ENCODE measurements at places on chromosomes 1 and 21.

GRCh38 chr1:16205334-16205671 is 7.1 kb downstream of the ARHGEF19 start:
- DNase-seq, result no peak

DNA sequence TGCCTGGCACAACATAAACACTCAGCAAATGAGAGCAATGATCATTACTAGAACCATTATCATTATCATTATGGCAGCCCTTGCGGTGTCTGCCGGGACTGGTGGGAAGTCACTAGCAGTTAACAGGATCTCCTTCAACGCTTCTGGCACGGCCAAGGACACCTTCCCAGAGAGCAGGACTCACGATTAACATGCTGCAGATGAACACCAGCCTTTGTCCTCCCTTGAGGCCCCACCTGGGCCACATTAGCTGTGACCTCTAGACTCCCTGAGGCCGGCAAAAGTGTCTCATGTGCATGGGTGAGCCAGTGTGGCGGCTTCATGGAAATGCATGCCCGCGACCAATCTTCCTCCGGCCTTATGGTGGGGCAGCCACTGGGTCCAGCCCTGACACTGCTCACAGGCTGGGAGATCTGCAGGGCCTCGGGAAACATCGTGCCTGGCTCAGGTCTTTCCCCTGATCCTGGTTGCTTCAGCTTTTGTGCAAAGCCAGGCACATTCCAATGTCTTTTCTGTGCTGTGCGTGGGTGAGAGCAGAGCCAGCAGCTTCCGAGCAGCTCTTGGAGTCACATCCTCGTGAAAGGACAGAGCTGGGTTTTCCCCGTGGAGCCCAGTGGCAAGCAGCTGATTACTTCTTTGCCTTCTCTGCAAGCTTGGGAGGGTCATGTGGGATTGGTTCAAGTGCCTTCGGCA is 107.3 kb downstream of the HMGB4 start:
- no peak for DNase-seq

DNA sequence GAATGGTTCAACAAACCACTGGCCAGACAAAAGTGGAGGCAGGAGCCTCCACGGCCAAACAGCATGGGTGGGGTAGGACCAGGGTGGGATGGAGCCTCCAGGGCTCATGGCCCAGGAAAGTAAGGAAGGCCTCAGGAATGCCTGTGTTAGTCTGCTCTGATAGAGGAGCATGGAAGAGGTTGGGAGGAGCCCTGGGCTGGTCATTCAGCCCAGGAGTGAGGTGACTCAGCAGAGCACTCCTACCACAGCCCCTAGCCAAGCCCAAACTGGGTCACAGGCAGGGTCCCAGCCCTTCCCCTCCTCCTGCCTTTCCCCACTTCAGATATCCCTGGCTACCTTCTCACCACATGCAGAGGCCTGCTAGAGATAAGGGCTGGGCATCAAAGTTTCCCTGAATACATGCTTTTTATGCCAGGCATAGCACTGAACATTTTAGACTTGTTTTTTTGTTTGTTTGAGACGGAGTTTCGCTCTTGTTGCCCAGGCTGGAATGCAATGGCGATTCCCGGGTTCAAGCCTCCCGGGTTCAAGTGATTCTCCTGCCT is 3.1 kb upstream of the SHISA4 start:
- DNase-seq, result no peak

DNA sequence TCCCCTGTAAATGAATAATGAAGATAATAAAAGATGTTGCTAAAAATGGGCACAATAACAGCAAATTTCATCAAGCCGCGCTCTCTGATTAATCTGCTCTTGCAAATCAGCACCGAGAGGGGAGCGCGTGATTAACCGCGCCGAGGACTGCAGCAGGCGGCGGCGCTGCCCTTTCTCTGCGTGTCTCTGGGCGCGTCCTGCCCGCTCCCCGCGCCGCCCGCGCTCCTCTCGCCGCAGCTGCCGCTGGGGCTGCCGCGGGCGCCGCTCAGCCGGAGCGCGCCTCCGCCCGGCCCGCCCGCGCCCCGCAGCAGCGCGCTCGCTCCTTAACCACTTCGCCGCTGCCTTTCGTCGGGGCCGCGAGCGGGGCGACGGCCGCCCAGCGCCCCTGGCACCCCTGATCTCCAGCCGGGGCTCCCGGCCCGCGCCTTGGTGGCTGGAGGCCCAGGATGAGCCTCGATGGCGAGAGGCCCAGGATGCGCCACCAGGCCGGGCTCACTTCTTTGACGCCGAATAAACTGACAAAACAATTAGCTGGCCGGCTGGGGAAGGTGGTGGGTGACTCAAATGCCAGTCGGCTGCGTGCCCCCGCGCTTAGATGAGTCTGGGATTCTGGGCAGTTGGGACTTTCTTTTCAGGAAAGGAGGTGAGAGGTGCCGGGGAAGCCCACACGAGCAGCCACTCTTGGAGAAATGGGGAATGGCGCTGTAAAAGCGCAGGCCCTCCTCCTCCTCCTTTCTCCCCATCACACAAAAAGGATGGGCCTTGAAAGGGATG is 221.4 kb upstream of the PKN2 start:
- DNase-seq, result peak; percentile 8

GRCh38 chr1:18316764-18317163 is 164.0 kb upstream of the KLHDC7A start:
- DNase-seq, result no peak

DNA sequence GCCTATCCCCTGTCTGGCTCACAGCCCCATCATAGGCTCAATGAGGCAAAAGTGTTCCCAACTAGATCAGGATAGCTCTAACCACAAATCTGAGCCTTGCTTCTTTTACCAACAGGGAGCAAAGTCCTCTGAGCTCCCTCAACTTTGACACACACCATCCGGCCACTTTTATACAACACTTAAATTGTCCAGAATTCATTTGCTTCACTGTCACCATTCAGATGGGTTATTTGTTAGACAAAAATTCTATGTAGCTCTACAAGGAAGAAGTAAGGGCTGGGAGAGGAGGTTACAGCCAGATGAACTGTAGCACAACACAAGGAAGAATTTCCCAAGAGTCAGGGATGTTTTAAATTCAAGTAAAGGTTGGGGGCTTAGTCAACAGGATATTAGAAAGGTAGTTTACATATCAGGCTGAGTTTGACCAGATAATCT is 50.8 kb downstream of the TGFBR3 start:
- no peak for DNase-seq

GRCh38 chr1:116570358-116571214 is at the start of gene CD58:
CD58 (minus strand) TSS chr1:116571026; CDS start chr1:116570972, 54 bp downstream.
- DNase-seq, result peak; percentile 84

GRCh38 chr21:34343347-34343746 is 20.5 kb upstream of the KCNE2 start:
- no peak for DNase-seq

DNA sequence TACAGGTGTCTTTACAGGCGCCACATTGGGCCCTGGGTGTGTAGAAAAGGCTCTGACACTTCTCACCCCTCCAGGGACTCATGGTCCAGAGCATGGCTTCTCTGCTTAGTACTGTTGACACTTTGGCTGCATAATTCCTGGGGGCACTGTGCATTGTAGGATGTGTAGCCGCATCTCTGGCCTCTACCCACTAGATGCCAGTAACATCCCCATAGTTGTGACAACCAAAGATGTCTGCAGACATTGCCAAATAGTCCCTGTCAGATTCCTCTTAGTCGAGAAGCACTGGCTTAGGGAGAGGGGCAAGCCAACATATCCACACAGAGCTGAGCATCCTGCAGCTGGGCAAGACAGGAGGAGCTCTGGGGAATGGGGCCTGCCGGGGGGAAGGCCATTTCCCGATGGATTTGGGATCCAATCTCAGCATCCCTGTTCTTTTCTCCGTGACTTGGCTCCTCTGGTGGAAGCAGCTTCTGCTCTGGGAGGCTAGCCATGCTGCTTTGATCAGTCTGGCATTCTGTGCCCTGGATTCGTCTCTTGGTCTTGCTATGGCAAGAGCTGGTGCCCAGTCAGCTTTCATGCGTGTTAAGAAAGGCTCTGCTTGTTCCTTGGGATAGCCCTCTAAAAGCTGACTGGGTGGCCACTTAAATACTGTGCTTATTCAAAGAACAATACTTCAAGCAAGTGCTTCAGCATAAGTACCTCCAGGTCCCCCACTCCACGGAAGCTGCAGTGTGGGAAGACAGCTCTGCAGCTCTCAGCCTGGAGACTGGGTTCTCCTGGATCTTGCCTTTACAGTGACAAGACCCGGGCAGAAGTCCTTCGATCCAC is 38.3 kb upstream of the SCMH1 start:
- no peak for DNase-seq

DNA sequence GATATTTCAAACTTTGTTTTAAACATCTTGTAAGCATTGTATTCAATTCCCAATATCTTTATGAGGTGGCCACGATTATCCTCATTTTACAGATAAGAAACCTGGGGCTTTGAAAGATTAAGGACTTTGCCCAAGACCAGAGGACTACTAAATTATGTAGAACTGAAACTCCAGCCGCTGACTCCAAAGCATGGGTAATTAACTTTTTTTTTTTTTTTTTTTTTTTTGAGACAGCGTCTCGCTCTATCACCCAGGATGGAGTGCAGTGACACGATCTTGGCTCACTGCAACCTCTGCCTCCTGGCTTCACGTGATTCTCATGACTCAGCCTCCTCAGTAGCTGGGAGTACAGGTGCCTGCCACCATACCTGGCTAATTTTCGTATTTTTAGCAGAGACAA is 68.7 kb downstream of the ALG14 start:
- no peak for DNase-seq

DNA sequence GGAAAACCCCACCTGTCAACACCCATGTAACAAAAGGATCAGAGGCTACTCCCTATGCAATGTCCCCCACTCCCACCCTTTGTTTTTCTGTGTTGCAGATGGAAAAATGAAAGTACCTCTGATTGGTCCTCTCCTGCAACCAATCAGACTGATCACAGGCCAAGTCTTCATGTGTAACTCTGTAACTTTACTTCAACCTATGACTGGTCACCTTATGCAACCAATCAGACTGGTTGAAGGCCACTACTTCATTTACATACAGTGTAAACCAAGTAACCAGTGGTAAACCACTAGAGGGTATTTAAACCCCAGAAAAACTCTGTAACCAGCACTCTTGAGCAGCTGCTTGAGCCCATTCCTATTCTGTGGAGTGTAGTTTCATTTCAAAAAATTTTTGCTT is 266.3 kb upstream of the OLFM3 start:
- DNase-seq, result no peak

DNA sequence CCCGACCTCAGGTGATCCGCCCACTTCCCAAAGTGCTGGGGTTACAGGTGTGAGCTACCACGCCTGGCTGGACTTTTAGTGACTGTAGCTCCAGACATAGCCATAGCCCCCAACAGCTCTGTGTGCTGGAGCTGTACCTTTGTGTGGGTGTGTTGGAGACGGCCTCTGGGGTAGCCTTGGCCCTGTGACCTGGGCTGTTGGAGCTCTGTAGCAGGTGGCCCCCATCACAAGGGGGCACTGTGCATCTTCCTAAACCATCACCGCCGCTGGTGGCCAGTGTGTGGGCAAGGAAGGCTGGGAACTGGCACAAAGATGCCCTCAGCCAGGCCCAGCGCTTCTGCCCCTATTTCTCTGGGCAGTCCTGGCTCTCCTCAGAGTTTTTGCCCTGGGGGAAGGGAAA is 38.4 kb upstream of the FOXO6 start:
- DNase-seq, result peak; percentile 24

GRCh38 chr1:248778906-248779305 is 23.3 kb upstream of the LYPD8 start:
- no peak for DNase-seq

DNA sequence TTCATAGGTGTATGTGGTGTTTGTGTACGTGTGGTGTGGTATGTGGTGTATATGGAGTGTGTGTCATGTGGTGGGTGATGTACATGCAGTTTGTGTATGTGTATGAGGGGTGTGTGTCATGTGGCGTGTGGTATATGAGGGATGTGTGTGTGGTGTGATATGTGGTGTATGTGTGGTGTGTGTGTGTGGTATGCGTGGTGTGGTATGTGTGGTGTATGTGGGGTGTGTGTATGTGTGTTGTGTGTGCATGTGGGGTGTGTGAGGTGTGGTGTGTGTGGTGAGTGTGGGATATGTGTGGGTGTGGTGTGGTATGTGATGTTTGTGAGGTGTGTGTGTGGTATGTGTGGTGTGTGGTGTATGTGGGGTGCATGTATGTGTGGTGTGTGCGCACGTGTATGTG is 272.4 kb downstream of the PCP4 start:
- no peak for DNase-seq

- no peak for DNase-seq
These were observed 38.2 kb downstream of the MATN1 start for GRCh38 chr1:30684881-30685795.

- no peak for DNase-seq
These were observed 68.2 kb downstream of the RNF187 start for GRCh38 chr1:228555074-228555994.

DNA sequence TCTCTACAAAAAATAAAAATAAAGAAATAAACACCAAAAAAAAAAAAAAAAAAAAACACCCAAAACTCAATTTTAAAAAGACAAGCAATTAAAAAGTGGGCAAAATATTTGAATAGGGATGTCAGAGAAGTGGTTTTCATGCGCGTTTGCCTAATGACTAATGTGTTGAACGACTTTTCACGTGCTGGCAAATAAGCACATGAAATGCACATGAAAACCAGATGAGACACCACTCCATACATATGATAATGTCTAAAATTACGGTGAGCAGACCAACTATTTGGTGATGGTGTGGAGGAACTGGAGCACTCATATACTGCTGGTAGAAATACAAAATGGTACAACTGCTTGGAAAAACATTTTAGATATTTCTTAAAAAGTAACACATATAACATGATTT is 39.4 kb upstream of the UHMK1 start:
- no peak for DNase-seq

GRCh38 chr1:1305300-1306069 is 2.2 kb downstream of the ACAP3 start:
- DNase-seq, result peak; percentile 80

- DNase-seq, result no peak
These were observed 11.8 kb upstream of the ZFP69B start for GRCh38 chr1:40438391-40439015.

- DNase-seq, result no peak
These were observed 201.2 kb upstream of the L1TD1 start for GRCh38 chr1:61993331-61993961.

- no peak for DNase-seq
These were observed 842 bp upstream of the GCSAML start for GRCh38 chr1:247548092-247548491.

DNA sequence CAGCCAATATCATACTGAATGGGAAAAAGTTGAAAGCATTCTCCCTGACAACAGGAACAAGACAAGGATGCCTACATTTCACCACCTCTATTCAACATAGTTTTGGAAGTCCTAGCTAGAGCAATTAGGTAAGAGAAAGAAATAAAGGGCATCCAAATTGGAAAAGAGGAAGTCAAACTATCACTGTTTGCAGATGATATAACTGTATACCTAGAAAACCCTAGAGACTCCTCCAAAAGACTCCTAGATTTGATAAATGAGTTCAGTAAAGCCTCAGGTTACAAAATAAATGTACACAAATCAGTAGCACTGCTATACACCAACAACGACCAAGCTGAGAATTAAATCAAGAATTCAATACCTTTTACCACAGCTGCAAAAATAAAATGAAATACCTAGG is 171.3 kb upstream of the HP1BP3 start:
- DNase-seq, result no peak

DNA sequence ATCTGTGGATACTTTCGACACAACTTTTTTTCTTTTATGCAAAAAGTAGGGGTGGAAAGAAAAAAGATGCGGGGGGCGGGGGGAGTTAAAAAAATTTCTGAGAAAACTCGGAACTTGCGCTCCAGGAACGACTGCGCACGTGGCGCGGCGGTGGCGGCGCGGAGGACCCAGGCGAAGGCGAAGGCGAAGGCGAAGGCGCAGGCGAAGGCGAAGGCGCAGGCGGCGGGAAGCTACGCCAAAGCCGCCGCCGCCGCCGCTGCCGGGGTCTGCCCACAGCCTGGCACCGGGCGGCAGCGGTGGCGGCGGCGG is 208 bp upstream of the BARHL2 start:
- DNase-seq, result no peak

- peak; percentile 82 for DNase-seq
These were observed 9.4 kb downstream of the MORN1 start for GRCh38 chr1:2381741-2382620.

All from SJSA1 (cell line).